GOT3 (cell line): ENCODE measurements at places on chromosomes 3 and 15.

- DNase-seq, result no peak
Measured at GRCh38 chr15:63752075-63752684, 81.6 kb downstream of the HERC1 start.

DNA sequence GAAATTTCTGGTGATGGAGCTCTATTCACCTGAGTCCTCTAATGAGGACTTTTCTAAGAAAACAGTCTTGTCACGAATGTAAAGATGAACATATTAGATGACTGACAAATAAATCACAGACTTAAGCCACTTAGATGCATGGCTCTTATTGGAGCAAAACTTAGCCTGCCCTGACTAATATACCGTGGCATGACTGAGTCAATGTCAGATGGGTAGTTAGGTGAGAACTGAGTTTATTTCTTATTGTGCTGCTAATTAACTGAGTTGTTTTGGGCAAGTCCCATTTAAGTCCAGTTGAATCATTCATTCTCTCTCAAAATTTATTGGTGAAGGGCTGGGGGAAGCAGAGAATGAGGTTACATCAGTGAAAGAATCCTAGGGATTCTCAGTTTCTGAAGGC lies 459.8 kb downstream of the MCTP2 start:
- no peak for DNase-seq

DNA sequence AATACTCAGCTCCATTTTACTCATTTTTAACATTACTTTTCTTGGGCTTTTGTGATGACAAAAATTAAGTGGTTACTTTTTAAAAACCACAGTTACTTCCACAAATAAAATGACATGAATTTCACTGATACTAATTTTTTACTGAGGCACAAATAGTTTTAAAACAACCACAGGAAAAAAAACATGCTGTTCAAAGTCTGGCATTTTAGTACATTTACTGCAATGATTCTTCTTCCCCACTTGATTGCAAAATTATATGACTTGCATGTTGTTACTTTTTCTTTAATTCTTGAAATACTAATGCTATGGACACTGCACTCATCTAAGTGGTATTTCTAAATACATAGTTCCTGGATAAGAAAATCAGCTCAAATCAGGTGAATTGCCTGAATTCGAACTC lies 24.8 kb upstream of the SLMAP start:
- no peak for DNase-seq

GRCh38 chr3:30658328-30659052 lies 52.1 kb downstream of the TGFBR2 start:
- DNase-seq, result no peak

GRCh38 chr3:138371070-138371965 lies 22.9 kb downstream of the MRAS start:
- DNase-seq, result no peak

DNA sequence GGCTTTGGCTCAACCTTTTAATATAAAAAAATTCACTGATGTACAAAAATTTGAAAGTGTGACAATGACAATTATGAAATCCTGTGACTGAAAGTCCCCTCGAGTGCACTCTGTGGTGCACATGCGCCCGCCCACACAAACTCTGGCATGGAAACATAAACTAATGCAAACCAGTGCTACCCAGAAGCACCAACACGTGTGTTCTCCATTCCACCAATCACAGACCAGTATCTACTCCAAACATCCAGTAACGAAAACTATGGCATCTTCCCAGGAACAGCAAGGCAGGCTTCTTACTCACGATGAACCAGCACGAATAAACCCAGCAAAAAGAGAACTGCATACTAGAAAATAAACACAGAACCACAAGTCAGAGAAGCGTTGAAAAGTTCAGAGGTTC lies 11.7 kb upstream of the NMB start:
- no peak for DNase-seq

- DNase-seq, result no peak
Measured at GRCh38 chr15:41575282-41575681, 16.3 kb downstream of the TYRO3 start.

GRCh38 chr3:173709026-173709425 lies 311.5 kb downstream of the NLGN1 start:
- no peak for DNase-seq

GRCh38 chr15:77986891-77987764 lies 90.4 kb downstream of the TBC1D2B start:
- no peak for DNase-seq

GRCh38 chr3:30124435-30125370 lies 481.7 kb upstream of the TGFBR2 start:
- no peak for DNase-seq

DNA sequence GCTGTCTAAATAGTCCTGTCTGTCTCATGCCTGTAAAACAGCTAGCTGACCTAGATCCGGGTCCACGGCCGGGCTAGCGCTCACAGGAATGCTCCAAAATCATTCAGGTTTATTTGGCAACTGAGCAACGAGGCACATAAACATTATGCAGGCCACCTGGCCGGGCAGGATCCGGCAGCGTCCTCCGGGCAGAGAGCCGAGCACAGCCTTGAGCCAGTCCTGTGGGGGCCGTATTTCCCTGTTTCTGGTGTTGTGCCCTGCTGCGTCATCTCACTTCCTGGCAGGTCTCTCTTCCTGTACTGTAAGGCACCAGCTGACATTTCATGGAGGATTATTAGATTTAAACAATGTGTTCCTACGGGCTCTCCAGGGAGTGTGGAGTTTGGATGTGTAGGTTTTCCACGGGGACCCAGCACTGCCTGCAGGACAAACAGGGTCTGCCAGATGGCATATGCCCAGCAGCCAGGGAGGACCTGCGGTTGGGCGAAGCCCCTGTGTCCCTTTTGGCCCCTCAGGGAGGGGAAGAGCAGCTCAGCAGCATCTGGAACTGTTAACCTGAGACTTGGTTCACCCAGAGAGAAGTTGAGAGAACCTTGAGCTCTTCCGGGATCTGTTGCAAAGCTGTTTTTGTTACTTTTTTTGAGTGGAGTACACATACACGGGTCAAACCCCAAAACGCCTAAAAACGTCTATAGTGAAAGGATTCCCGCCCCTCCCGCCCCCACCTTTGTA lies 16.6 kb upstream of the LRRK1 start:
- DNase-seq, result no peak

GRCh38 chr3:43372809-43373559 lies 86.6 kb downstream of the SNRK start:
- DNase-seq, result no peak
